ENCODE measurements at places on chromosomes 7 and 10.

DNA sequence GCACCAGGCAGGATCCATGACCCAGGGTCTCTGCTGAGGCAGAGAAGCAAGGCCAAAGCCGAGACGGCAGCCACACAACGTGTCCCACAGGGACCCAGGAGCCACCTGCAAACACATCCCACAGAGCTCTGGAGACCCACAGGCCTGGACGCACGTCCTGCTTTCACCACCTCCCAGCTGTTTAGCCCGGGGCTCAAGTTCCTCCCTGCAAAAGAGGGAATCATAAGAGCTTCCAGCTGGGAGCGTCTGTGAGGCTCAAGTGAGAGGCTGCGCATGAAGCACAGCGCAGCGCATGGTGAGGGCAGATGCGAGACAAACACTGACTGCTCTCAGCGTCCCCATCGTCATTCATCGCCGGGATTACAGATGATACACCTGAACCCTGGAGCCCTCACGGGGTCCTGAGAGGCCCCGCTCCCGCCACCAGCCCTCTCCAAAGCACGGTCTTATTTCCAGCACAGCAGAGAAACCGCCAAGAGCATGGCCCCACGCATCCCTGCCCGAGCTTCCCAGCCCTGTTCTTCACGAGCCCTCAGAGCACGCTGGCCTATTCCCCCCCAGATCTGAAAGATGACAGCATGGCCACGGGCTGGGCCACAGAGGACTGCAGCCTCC is 88.7 kb downstream of the MAD1L1 start:
- DNase-seq = no peak

DNA sequence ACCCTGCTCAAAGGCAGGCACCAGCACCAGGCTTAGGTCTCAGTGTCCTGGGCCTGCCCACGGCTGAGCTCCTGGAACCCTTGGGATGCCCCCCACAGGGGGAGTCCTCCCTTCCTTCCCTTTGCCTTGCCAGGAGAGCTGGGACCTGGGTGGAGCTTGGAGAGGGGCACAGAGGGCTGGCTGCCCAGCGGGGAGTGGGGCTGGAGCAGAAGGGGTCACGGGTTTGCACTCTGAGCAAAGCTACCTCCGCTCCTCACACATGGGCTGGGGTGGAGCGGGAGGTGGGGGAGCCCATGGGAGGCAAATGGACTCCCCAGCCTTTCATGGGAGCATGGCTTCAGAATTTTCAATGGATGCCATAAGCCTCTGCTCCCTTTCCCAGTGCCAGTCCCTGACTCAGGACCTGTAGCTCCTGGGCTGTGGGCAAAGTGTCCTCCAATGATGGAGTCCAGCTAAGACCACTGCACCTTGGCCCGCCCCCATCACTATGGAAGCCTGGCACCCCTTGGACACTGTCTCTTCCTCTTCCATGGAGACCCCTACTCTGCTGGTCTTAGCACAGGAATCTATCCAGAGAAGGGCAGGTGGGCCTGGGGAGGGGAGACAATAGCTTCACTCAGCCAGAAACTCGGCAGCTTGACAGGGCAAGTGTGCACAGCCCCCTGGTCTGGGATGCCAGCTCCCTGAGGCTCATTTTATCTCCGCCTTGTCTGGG is 39.9 kb downstream of the LDB3 start:
- DNase-seq = no peak

DNA sequence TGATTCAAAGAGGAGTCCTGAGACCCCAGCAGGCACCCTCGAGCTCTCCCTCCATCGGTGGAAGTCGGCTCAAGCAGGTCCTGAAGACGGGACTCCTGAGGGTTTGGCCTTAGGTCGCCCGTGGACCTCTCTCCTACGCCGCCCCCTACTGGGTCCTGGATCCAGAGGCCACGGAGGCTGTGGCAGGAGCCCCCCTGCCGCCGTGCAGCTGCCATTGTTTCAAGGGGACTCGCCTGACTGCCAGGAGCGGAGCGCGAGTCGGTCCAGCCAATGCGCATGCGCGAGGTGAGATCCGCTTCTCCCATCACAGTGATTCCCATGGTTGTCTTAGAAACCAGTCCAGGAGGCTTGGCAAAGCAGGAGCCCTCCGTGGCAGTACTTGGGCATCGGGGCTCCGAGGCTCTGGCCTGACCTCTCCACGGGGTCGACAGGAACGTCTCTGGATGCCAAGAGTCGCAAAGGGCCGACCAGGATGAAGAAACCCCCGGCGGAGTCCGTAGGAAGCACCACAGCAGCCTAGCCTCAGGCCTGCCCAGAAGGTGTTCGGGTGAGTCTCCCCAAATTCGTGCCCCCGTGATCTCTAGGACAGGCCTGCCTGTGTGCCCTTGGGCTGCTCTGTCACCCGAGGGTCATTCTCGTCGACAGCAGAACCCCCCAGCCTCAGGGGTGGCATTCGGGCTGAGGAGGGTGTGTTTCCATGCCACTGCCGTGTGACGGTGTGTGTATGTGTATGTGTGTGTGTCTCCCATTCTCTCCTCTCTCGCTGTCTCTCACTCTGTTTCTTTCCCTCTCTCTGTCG is 322.3 kb downstream of the ZNF716 start:
- DNase-seq = no peak

GRCh38 chr7:7709291-7709690 is 9.1 kb downstream of the RPA3 start:
- DNase-seq = no peak

- no peak for DNase-seq
Observed at GRCh38 chr7:68504716-68505115, 1093.6 kb upstream of the AUTS2 start.

DNA sequence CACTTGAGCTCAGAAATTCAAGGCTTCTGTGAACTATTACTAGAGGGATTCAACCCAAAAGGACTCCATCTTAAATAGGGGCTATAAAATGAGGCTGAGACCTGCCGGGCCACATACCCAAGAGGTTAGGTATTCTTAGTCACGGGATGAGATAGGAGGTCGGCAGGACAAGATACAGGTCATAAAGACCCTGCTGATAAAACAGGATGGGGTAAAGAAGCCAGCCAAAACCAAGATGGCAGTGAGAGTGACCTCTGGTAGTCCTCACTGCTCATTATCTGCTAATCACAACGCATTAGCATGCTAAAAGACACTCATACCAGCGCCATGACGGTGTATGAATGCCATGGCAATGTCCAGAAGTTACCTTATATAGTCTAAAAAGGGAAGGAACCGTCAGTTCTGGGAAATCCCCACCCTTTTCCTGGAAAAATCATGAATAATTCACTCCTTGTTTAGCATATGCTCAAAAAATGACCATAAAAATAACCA is 101.2 kb upstream of the TRIM24 start:
- no peak for DNase-seq

GRCh38 chr7:105800849-105801534 is 75.4 kb downstream of the ATXN7L1 start:
- no peak for DNase-seq

DNA sequence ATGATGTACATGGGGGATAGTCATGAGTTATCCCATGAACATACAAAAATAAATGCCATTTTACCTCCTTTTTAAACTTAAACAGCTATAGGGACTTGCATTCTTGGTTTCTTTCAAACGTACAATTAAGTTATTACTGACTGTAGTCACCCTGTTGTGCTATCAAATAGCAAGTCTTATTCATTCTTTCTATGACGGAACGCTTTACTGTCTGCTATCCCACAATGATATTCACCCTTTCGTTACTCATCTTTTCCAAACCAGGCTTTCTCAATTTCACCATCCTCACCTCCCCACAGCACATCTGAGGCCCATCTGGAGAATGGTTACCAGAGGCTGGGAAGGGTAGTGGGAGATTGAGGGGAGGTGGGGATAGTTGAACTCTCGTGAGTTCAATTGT is 218.8 kb downstream of the PHF14 start:
- DNase-seq = no peak

DNA sequence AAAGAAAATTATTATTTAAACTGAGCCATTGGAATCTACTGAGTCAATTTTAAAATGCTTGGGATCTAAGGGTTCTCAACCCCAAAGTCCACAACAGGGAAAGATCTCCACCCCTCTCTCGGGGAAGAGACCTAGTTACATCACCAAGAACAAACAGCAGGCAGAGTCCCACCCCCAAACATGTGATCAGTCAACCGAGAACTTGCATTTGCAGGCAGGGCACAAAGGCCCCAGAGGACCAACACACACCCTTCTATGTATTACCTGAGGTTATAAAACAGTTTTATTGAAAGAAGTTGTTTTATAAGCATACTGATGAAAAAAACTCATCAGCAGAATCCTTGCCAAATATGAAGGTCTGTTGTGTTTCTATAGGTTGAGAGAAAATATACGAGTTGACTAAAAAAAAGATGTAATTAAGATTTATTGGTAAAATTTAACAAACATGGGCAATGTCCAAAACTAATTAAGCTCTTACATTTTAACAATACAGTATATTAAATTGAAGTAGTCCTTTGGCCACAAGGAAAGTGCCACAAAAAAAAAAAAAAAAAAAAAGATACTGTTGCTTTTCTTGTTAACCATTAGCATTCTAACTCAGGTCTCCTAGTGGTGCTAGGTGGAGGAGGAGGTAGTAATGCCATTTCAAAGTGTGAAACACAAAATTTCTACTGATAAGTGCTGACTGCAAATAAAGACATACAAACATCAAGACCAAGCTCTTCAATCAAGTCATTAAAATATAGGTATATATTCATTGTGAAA is 975 bp upstream of the USP54 start:
- DNase-seq = no peak

DNA sequence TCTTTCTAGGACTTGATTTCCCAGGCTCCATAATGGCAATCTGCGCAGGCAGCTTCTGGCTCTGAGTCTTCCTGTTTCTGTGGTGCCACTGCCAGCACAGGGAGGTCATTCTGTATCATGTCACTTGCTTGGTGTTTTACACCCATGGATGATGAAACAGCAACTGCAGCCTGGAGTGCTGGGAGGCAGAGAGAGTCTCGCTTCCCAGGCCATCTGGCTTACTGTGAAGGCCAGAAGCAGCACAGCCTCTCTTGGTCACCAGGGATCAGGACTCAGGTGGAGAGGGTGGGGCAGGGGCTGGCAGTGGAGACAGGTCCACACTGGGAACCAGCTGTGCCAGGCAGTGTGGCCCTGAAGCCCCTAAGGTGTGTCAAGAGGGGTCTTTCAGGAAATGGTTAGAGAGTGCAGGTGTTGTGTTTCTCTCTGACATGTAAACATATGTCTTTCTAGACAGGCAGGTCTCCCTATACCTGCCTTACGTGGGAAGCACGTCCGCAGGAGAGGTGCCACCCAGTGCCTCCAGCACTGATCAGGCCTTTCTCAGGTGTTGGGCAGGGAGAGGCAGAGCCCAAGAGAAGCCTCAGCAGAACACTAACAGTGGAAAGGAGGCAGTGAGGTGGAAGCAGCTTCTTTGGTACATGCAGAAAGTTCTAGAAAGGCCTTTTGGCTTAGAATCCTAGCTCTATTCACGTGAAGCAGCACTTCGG is 71.4 kb downstream of the INSIG1 start:
- no peak for DNase-seq

DNA sequence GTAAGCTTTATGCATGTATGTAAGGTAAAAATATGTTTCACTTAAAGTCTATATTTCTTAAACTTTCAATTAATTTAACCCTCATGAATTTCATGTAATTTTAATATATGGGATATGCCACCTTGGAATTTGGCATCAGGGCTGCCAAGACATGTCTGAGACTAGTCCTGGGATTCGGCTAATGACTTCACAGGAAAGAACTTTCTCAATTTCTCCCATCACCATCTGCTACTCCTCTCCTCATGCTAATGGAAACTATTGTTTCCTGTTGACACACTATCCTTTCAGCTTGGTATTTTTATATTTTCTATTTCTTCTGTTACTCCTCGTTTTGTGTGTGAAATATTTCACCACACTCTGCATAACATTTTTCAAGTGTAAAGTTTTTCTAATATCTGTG is 205.9 kb downstream of the ARL4A start:
- DNase-seq = no peak

GRCh38 chr10:62459072-62459471 is 84.9 kb downstream of the ZNF365 start:
- no peak for DNase-seq

DNA sequence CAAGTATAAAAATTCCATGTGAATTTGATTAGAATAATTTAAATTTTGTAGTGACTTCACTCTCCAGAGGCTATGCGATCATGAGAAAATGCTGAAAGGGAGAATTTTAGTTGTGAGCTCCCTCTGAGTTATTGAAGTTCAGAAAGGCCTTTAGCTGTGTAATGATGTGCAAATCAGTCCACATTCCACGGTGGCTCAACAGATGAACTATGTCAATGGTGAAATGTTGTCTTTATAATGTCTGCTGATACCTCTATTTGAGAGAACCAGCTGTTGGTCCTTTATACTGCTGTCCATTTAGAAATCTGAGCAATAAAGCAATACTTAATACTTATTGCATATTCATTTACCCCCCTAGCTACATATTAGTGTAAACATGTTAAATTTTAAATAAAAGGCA is 7.1 kb upstream of the ITGB8 start:
- DNase-seq = no peak

- DNase-seq = no peak
Observed at GRCh38 chr7:116948934-116949333, 4.4 kb upstream of the ST7 start.

DNA sequence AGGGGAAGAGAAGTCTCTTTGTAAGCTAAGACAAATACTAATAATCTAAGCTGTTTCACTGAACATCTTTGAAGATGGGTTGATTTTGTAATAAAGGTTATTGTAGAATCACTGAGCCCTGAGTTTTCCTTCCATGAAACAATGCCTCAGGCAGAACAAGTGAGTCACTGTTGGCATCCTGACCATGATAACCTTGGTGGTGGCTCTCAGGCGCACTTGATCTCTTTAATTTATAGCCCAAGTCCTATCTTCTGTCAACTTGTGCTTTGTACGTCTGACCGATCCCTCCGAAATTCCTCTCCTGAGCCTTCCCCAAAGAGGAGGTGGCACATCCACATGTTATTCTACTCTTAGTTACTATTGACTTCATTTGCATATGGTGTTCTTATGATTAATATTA is 812.9 kb downstream of the REEP3 start:
- DNase-seq = no peak

GRCh38 chr10:110358869-110359629 is 54.3 kb upstream of the SMNDC1 start:
- DNase-seq = no peak

GRCh38 chr7:768881-769504 is 41.9 kb upstream of the PRKAR1B start:
- DNase-seq = no peak

DNA sequence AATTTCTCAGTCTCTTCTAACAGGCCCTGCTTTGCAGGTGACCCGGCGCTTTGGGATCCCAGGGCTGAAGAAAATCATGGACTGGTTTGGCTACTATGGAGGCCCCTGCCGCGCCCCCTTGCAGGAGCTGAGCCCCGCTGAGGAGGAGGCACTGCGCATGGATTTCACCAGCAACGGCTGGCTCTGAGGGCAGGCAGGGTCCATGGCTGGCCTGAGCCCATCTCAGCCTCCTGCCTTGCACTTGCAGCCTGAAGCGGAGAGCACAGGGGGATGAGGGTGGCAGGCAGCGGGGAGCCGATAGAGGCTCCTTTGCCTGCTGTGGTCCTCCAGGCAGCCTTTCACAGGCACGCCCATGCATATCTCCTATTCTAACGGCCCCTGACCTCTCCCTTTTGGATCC is 21.8 kb downstream of the MORN4 start:
- DNase-seq = no peak
